ENCODE measurements at places on chromosomes 7 and 10.

DNA sequence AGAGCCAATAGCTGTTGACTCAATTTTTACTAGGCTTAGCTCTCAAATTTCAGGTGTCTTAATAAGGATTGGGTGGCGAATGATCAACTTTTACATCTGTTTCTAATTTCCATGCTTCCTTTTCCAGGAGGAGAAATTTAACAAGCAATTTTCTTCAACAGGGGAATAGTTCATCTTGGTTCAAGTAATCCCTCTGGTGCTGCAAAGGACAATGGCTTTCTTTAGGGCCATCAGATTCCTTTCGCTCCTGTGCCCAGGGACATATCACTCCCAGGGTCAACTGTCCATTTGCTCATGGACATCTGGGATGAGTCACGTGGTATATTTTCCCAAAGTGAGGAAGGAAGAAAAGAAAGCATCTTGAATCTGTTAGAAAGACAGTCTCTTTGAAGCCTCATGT is 313.3 kb downstream of the FRMD4A start:
- DNase-seq: no peak

DNA sequence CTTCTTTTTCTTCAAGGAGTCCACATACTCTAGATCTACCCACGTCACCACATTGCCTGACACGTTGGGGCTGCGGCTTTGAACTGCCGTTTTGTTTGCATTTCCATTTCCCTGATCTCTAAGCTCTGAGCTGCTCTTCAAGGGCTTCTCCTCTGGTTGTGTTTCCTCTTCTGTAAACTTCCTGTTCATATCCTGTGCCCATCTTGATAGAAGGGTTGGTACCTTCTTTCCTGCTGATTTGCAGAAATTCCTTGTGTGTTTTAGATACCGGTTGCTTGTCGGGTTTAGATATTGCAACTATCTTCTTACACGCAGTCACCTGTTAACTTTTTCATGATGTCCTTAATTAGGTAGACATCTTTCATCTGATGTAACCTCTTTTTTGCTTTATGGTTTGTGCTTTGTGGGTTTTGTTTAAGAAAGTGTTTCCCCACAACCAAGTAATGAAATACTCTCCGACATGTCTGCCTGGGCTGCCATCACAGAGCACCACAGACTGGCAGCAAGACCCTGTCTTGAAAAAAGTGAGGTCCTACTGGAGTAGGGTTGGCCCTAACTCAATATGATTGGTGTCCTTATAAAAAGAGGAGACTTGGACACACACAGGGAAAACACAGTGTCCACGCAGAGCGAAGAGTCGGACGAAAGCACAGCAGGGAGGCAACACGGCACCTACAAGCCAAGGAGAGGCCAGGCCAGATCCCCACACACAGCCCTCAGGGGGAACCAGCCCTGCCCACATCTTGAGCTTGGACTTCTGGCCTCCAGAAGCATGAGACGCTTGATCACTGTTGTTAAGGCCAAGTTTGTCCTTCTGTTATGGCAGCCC is 99.1 kb upstream of the PDGFA start:
- no peak for DNase-seq

- no peak for DNase-seq
These were observed 561.8 kb downstream of the ATRNL1 start for GRCh38 chr10:115654961-115655360.

GRCh38 chr10:128897401-128898129 is 569.5 kb upstream of the MGMT start:
- no peak for DNase-seq

DNA sequence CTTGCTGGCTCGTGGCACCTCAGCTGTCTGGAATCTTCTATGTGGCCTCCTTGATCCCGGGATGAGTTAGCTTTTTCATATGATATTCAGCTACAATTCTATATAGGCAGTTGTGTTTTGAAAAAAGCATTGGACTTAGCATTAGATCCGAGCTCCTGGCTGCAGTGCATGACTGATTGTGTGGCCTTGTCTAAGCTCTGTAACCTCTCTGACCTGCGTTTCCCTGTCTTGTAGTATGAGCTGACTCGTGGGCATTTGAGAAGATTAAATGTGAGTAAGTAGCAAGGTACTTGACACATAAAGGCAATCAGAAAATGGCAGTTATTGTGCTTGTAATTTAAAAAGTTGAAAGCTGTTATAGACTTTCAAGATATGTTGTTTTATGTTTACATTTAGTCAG is 85.9 kb downstream of the CCNY start:
- no peak for DNase-seq

- no peak for DNase-seq
These were observed 29.0 kb downstream of the VPS41 start for GRCh38 chr7:38880035-38880434.

DNA sequence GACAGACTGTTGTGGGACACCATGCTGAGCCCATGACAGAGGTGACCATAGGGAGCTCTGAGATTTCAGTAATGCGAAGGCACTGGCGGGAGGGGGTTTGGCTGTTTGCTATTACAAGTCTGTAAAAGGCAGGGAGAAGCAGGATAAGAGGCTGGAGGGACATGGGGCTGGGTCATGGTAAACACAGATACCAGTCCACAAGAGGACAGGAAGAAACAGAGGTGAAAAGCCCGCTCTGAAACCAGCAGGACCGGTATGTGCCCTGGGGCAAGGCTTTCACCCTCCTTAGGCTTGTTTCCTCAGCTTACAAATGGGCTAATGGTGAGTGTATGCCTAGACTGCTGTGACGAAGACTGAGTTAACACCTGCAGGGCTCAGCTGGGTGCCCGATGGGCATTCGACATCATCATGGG is 34.1 kb downstream of the ANXA11 start:
- DNase-seq: no peak

GRCh38 chr10:53664282-53665019 is 891.9 kb upstream of the MBL2 start:
- DNase-seq: no peak

All from activated CD8-positive, alpha-beta memory T cell treated with anti-CD3 and anti-CD28 coated beads for 1 hour (primary cell).